ENCODE measurements at places on chromosomes 6 and 20.

- no peak for DNase-seq
These were observed 369.1 kb downstream of the MAFB start for GRCh38 chr20:40319741-40320516.

DNA sequence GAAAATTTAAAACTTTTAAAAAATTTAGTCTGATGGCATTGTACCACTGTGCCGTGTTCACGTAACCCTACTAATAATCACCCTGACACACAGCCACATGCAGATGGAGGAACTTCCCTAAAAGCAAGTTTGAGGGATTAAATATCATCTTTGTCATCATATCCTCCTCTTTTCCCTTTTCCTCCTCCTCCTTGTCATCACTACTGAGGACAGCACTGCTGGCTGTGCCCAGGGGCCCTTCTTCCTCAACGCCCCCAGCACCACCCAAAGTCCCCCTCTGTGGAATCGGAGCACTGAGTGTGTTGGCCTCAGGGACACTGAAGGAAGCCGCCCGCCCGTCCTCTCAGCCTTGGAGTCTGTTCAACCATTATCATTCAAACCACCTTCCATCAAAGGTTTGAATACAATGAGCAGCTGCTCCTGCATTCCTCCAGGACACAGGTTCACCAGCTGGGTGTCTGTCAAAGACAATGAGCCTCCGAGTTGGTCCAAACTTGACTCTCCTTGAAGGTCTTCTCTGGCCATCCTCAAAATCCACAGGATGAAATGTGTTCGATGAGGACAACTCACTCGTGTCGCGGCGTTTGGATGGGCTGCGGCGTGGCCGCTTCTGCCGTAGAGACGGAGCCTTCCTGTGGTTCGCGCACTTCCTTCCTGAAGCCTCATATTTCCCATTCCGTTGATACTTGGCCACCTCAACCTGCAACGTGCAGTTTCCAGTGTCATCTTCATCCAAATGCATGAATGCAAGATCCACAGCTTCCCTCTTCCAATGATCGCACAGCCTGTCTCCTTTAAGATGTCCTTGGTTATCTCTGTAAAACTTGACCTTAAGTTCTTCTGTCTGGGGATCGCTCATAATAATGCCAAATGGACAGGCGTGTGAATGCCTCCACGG, 23.3 kb downstream of the NQO2 start:
- no peak for DNase-seq

- DNase-seq = no peak
These were observed 152.6 kb downstream of the CDK19 start for GRCh38 chr6:110662490-110663211.

- DNase-seq = peak; percentile 59
These were observed 95.7 kb downstream of the PRDM1 start for GRCh38 chr6:106181664-106182418.

GRCh38 chr6:40517654-40518053, 69.5 kb downstream of the LRFN2 start:
- DNase-seq = no peak

DNA sequence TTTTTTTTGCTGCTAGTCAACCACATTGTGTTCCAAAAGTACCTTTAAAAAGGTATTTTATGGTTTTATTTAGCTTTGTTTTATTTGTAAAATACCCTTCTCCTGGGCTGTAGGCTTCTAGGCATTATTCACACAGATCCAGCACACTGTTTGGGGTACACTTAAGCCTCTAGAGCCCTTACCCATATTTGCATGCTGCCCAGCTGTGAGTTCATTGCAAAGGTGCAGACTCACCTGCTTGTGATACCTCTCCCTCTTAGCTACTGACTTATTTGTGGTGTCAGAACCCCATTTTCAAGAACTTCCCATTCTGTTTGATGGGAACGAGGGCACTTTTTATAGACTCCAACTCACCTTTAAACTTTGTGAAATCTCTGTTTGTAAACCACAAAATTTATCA, 69.8 kb downstream of the RIN2 start:
- no peak for DNase-seq

DNA sequence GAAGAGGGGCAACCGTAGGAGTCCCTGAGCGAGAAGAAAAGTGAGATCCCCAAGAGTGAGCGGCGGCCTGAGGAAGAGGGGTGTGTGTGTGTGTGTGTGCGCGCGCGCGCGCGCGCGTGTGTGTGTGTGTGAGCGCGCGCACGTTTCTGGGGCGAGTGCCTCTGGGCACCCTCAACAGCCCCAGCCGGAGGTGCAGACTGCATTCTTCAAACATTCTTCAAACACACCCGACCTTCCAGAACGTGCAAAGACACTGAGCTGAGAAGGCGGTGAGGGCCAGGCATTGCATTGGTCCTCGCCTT, 76.2 kb upstream of the FOXP4 start:
- no peak for DNase-seq

GRCh38 chr6:163756079-163756478, 341.6 kb downstream of the QKI start:
- no peak for DNase-seq

GRCh38 chr6:156438350-156438923, 338.7 kb upstream of the ARID1B start:
- no peak for DNase-seq

DNA sequence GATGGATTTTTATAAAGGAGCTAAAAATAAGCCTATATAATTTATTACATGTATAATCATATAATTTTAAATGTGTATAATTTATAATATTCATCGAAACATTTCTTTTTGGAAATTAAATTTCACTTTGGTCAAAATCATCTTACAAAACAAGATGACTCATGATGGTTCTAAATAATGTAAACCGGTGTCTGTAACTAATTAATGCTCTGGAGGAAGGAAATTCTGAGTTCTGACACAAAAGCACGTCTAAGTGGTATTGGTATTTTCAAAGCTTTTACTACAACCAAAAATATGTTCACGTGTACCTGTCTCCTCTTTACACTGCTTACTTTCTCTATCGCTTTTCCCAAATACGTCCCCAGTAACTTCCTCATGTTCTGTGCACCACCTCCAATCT, 134.1 kb downstream of the MTHFD1L start:
- no peak for DNase-seq

GRCh38 chr20:17863577-17864292, 104.9 kb downstream of the SNX5 start:
- no peak for DNase-seq

GRCh38 chr20:58898629-58899408, 46.3 kb downstream of the GNAS start:
- no peak for DNase-seq

DNA sequence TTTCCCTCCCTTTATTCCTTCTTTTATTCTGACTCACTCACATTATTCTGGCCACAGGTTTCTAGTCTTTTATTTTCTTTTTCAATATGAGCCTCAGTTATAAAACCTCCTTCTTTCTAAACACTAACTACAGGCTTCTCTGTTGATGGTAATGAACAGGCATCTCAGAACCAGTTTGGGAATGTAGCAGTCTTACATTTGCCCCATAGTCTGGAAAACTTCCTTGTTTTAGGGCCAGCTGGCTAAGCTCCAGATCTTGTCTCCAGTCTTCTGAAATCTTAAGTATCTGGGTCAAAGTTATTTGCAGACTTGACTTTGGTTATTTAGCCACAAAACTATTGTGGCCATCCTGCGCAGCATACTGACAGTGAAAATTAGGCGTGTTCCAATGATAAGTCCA, 97.0 kb upstream of the MAN1A1 start:
- DNase-seq = peak; percentile 45

- DNase-seq = no peak
These were observed 115.6 kb downstream of the EPB41L2 start for GRCh38 chr6:130947464-130947863.

GRCh38 chr20:43046966-43047365, 142.7 kb downstream of the PTPRT start:
- DNase-seq = no peak

DNA sequence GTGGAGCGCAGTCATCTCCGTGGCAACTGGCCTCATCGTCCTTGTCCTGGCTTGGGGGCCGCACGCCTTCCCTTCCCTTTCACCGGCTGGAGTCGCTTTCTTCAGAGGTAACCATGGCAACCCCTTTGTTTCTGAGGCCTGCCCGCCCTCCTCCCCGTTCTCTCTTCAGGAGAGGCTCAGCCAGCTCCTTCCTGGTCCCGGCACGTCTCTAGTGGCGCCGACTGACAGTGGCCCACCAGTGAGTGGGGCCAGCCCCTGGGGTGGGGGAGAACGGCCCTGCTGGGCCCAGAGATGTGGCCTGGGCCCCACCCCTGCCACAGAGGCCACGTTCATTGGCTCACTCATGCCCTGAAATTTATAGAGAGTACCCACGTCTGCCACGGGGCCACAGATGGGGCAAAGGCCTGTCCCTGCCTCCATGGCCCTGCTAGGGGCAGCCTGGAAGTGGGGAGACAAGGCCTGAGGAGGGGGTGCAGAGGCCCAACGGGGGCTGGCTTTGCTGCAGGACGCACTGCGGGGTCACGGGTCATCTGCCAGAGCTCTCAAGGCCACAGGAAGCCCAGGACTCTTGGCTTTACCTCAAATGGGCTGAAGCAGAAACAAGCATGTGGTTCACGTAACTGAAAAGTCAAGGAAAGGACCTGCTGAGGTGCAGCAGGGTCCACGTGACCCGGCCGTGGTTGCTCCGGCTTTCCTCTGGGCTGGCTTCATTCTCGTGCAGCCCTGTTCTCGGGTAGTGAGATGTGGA, 1.4 kb upstream of the OSBPL2 start:
- no peak for DNase-seq

DNA sequence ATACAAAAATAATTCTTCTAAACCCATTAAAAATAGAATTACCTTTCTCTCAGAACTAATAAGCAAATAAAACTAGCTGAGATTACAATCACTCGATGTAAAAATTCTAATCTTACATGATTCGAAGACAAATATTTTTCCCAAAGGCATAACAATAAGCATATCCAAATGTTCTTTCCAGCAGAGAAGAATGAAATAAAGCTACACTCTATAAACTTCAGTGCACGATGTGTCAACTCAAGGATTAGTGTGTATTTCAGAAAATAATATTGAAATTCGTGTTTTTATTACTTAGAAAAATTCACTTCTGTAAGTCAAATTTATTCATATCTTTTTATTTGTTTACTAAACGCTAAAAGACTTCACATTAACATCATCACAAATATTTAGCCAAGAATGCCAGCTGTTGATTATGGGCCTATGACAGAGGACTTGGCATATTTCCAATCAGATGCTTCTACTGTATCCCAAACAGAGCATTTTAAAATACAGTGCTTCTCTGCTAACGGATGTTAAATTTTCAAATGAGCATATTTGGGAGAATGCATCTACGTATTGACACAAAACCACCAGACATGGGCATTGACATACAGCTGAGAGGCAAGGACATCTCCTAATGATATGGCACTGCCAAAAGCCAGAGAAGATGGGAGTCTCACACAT, 54.7 kb upstream of the PDE7B start:
- no peak for DNase-seq

GRCh38 chr6:44151348-44152108, 7.1 kb upstream of the CAPN11 start:
- peak; percentile 93 for DNase-seq

DNA sequence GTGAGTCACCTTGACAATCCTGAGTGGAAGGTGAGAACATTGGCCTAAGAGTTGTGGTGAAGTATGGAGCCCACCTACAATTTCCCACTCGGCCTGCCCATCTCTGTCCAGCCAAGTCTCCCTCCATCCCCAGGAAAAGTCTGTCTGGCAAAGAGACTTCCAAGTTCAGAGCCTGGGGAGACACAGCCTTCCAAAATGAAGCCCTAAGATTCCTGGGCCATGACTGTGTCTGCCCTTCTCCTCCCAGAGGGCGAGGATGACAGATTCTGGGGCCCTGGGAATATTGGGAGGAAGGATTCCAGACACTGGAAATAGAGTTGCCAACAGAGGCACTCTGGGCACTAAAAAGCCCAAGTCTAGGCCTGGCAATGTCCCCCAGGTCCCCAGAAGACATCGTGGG, 176.8 kb downstream of the NFATC2 start:
- peak; percentile 82 for DNase-seq

- peak; percentile 93 for DNase-seq
These were observed 118.1 kb downstream of the CEBPB start for GRCh38 chr20:50308513-50309279.

- peak; percentile 50 for DNase-seq
These were observed 50.2 kb downstream of the RREB1 start for GRCh38 chr6:7157752-7158616.

- DNase-seq = no peak
These were observed 99.4 kb downstream of the MYB start for GRCh38 chr6:135280375-135281136.

DNA sequence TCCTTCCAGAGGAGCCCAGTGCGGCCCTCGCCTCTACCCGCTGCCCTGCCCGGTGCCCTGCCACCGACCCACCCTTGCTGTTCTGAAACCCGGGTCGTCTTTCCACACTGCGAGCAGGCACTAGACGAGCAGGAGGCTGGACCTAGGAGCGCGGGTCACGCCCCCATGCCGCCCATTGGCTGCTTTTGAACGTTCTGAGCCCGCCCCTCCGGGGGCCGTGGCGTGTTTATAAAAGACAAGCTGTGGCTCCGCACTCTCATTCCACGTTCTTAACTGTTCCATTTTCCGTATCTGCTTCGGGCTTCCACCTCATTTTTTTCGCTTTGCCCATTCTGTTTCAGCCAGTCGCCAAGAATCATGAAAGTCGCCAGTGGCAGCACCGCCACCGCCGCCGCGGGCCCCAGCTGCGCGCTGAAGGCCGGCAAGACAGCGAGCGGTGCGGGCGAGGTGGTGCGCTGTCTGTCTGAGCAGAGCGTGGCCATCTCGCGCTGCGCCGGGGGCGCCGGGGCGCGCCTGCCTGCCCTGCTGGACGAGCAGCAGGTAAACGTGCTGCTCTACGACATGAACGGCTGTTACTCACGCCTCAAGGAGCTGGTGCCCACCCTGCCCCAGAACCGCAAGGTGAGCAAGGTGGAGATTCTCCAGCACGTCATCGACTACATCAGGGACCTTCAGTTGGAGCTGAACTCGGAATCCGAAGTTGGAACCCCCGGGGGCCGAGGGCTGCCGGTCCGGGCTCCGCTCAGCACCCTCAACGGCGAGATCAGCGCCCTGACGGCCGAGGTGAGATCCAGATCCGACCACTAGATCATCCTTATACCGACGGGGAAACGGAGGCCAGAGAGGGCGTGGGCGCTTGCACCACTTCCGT, at the start of gene ID1:
TSS of gene ID1 (plus strand) at position 259 of the 871 bp plus-strand sequence. CDS start at position 358, 99 bp downstream.
- DNase-seq = peak; percentile 94

DNA sequence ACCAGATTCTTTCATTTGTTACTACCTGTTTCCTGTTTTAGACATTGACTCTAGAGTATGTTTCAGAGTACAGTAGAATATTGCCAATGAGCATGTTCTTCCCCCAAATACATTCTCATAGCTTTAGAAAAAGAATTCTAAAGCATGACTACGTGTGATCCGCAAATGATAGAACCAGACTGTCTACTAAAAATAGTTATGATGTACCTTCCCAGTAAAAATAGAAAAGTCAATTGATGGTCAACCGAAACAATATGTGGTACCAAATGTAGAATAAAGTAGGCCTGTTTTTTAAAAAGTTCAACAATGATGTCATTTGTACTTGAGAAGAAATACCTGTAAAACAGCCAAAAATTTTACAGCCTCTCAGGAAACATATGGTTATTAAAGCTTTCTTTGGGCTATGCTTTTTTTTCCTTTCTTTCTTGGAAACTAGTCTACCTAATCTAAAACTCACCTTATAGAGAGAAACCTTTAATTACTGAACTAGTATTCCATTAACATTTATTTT, 130.1 kb upstream of the MTHFD1L start:
- DNase-seq = no peak
